Right forelimb (tissue), 1 donor: ENCODE measurements at places on chromosomes 4 and X.
A peak's percentile ranks its signal among the peaks of the same experiment; 100 is the strongest.

DNA sequence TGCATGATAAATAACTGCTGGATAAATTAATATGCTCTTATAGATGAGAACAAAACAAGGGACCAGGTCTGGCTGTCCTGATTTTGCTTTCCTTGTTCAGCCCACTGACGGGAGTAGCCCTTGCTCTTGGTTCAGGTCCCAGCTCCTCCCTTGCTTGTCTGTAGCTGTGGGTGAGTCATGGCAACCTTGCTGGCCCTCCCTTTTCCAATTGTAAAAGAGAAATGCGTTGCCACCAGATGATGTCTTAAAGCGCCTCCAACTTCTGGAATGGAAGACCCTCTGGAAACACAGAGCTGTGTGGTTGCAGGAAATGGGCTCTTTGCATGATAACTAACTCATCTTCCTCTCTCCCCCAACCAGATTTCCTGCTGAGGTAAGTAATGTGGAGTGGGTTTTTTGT, 171.4 kb downstream of the AASDH start:
- DNase-seq: no peak

GRCh38 chr4:117491516-117491915, 406.1 kb upstream of the TRAM1L1 start:
- no peak for DNase-seq

DNA sequence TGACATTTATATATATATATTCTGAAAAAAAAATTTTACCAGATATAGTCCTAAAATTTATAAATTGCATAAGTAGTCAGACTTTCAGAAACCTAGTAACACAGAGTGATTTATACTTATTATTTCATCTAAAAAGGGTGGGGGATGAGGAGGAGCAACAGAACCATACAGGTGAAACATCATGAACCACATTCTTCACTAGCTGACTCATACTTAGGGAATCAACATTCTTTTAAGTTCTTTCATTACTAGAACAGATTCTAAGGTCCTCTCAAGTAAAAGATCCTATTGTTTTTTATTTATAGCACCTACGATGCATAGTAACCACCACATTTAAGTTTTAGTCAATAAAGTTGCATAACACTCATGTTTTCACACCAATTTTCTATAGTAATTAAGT, 166.1 kb downstream of the LRBA start:
- no peak for DNase-seq

DNA sequence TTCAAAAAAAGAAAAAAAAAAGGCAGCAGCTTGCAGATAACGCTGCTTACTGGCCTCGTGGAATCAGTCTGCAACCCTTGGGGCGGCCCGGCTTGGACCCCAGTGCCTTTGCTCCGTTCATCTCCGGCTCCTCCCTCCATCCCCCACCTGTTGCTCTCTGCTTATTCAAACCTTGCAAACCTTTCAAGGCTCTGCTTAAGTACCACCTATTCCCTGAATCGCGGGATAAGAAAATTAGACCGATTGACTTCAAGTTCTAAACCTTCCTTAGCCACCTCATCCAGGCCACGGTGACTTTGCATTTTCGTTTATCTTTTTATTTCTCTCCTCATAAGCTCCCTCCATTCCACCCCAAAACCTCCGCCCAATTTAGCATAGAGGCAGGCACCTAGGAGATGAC, 1.4 kb upstream of the PHKA1 start:
- no peak for DNase-seq

GRCh38 chrX:138982365-138982764, 270.8 kb upstream of the FGF13 start:
- no peak for DNase-seq

DNA sequence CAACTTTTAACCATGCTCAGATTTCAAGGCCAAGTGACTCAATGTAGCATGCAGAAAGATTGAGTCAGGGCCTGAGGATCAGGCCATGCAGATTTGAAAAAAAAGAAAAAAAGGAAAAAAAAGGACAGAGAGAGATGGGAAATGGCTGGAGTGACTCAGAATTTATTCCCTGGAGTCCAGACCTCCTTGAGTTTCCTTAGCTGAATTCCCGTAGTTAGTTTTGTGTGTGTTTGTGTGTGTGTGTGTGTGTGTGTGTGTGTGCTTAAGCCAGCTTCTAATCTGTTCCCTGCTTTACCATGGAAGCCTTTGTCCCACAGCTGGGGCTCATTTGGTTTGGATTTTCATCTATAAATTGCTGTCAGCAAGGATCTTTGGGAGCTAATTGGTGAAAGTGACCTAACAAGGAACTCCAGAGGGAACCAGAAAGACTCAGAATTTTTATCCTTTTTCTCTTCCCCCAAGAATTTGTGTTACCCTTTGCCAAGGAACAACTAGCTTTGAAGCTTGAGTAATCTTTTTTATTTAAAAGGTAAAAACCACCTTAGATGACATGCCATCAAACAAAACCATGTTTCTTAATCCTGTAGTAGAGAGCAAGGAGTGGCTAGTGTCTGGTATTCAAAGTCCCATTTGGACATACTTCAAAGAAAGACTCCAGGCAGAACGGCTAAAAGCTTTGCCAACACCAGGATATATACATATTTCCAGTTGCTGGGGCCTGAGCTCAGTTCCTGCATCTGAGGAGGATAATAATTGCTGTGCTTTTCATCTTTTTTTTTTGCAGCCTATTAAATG, 109.0 kb upstream of the DDIT4L start:
- no peak for DNase-seq

DNA sequence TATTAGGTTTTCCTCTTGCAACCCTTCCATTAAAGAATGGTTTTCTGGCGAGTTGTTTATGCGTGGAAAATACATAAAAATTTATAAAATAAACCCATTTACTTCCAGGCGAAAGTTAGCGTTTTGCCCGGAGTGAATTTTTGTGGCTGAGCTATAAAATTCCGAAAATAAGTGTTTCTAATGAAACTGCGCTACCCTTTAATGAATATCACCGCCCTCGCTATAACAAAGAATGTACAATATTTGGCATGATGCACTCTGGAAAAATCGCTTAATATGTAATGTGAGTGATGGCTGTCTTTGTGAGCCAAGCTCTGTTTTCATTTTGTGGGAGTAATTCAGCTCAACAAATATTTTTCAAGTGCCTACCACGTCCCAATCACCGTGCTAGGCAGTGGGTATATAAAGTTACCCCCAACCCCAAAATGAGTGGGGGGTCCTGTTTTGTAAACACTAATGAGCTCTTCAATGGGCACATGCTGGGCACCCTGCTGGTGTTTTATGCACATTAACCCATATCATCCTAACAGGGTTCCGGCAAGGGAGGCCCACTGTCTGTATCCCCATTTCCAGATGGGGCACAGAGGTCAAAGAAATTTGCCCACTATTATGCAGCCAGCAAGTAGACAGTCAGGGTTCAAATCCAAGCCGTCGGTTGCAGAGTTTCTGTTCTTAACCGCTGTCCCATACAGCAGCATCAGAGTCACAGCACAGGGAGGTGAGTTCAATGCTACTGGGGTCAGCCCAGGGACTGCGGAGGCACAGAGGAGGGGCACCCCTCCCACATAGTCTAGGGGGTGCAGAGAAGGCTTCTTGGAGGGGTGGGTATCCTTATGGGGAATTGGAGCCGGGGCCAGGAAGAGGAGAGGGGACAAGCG, 65.7 kb upstream of the STX18 start:
- no peak for DNase-seq

GRCh38 chr4:1978226-1978625, 30.5 kb downstream of the NELFA start:
- no peak for DNase-seq

- no peak for DNase-seq
These were observed 14.7 kb upstream of the PITX2 start for GRCh38 chr4:110637408-110638088.

- peak; percentile 27 for DNase-seq
These were observed 52.3 kb upstream of the NKX1-1 start for GRCh38 chr4:1458581-1458980.

GRCh38 chr4:169342159-169342860, 71.6 kb upstream of the SH3RF1 start:
- DNase-seq: no peak
